ENCODE measurements at places on chromosomes 1 and 21.
A peak's percentile ranks its signal among the peaks of the same experiment; 100 is the strongest.

GRCh38 chr1:1144843-1145546 lies 28.7 kb upstream of the TTLL10 start:
- no peak for ATAC-seq

DNA sequence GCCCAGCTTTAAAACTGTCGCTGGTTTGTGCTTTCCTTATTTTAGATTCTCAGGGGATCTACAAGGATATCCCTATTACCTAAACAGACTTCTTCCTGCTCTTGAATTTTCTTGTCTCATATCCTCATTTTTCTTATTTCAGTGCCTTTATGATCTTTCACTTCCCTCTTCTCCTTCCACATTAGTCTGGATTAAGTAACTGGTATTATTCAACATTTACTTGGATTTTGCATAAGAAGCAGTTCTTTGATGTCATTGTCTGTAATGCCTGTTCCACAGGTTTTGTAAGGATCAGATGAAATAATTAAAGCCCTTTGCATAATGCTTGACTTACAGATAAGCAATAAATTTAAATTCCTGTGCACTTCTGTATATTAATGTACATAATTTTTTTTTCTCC lies 26.5 kb downstream of the CXADR start:
- no peak for ATAC-seq

DNA sequence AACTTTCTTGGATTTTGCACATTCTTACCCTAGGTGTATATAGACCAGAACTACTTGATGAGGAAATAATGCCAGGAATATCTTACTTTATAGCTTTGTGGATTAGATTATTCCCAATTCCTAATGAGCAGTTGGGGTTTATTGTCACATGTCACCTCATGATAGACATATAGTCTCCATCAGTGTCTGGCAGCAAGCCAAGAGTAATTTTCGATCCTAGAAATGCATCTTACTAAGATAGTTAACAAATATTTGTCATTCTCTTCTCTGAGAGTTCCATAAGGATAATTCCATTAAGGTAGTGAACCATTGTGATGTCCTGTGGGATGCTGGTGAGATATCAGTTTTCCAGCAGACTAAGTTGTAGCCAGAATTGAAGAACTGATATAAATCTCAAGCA lies 1282.9 kb upstream of the B3GALT2 start:
- ATAC-seq = no peak

- ATAC-seq = peak; percentile 88
Measured at GRCh38 chr21:36028127-36029069, 31.9 kb downstream of the SETD4 start.

DNA sequence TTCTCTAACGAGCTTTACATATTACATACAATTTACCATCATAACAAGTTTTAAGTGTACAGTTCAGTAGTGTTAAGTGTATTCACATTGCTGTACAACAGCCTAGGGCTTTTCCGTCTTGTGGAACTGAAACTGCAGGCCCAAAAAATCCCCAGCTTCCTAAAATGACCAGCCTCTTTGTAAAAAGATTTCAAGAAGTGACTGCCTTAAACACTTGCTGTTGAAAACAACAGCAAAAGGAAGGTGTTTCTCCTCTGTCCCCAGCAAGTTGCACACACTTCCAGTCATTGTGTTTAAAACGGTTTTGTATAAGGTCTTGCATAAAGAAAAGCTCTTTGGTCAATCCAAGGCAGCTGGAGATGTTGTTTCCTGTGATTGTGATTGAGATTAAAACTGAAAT lies 16.0 kb upstream of the GBP1 start:
- ATAC-seq = no peak

GRCh38 chr1:224357626-224358124 lies 996 bp downstream of the CNIH4 start:
- no peak for ATAC-seq

GRCh38 chr1:31399976-31400375 lies 13.0 kb upstream of the SERINC2 start:
- ATAC-seq = no peak

DNA sequence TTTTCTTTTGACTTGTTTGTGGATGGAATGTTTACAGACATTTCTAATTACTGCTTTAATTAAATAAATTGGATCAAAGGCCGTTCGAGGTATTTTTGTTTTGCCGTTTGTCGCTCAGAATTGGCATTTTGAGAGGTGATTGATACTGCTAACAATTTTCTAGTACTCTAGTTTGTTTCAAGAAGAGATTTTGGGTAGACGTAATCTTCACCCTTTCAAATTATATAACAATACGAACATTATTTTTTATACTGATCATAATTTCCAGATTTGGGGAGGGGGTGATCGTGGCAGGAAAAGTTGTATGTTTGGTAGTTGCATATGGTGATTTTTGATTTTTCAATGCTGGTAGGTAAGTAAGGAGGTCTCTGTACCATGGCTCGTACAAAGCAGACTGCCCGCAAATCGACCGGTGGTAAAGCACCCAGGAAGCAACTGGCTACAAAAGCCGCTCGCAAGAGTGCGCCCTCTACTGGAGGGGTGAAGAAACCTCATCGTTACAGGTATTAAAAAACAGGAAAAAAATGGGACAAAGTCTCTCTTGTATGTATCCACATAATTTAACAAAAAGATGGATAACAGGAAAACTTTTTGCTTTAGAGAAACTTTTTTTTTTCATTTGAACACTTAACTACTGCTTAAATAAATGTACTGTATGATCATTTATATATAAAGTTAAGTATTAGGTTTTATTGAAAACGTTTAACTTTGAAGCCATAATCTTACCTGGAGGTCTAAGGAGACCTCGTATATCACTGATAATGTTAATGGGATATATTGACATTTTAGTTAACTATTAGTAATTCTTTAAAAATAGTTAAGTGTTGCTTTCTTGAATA lies 1.7 kb downstream of the H3-3A start:
- ATAC-seq = no peak

DNA sequence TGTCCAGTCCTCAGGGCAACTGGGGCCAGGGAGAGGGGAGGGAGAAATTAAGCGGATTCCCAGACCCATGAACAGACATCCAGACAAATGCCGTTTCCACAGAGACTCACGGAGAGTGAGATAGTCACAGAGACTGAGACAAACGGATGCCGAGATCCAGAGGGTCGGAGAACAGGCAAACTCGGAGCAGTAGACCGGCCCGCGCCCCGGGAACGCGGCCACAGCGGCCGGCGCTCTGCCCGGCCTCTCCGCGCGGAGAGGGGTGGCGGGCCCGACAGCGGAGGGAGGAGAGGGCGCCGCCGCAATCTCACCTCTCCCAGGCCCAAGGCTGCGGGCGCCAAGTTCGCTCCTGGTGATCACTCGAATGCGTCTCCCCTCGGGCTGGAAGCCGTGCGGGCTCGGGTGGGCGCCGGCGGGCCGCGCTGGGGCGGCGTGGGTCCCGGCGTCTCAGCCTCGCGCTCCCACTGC lies 831 bp upstream of the FOXD2 start:
- ATAC-seq = peak; percentile 20

- peak; percentile 29 for ATAC-seq
Measured at GRCh38 chr1:180291004-180291403, 60.9 kb downstream of the LHX4 start.

- peak; percentile 44 for ATAC-seq
Measured at GRCh38 chr1:88892357-88892877, 1.1 kb upstream of the GTF2B start.

- no peak for ATAC-seq
Measured at GRCh38 chr1:22795366-22795714, 84.7 kb downstream of the EPHB2 start.

- ATAC-seq = no peak
Measured at GRCh38 chr1:54256522-54257345, 56.8 kb downstream of the MRPL37 start.

- ATAC-seq = no peak
Measured at GRCh38 chr1:73100216-73100615, 817.9 kb upstream of the NEGR1 start.

DNA sequence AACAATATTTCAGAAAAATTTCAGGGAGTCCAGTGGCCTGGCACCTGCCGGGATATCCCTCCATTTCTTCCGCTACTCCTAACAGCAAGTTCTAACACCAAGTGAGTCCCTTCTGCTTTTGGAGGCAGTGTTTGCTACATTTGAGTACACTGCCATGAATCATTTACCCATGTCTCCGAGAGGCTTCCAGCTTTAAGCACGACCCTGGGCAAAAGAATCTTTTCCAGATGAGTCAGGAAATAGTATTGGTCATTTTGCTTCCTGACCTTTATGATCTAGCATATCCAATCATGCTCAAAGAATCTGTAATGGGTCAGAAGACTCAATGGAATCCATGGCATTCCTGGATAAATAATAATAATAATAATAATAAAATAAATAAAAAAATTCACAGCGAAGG lies 60.7 kb upstream of the FMN2 start:
- ATAC-seq = no peak

- no peak for ATAC-seq
Measured at GRCh38 chr1:47976728-47977127, 20.5 kb downstream of the TRABD2B start.

DNA sequence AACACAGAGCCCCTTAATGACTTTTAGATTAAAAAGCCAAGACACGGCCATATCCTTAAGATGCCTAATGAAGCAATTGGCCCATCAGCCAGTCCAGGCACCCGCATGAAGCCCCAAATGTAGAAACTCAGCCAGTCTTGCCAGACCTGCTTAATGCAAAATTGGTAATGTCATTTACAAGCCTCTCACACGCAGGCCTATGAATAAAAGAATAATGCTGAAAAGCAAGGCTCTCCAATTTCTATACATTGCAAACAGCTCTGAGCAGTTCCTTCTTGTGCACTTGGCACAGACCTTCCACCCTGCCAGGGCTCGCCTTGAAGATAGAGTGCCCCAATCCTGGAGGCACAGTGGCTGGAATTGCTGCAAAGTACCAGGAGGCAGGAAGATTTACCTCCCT lies 498.9 kb downstream of the NPHP4 start:
- no peak for ATAC-seq

- peak; percentile 40 for ATAC-seq
Measured at GRCh38 chr1:163361123-163361934, 39.6 kb downstream of the NUF2 start.
